ENCODE measurements at places on chromosomes 4 and X.

- DNase-seq: no peak
Observed at GRCh38 chrX:11757397-11757718, 679 bp upstream of the MSL3 start.

DNA sequence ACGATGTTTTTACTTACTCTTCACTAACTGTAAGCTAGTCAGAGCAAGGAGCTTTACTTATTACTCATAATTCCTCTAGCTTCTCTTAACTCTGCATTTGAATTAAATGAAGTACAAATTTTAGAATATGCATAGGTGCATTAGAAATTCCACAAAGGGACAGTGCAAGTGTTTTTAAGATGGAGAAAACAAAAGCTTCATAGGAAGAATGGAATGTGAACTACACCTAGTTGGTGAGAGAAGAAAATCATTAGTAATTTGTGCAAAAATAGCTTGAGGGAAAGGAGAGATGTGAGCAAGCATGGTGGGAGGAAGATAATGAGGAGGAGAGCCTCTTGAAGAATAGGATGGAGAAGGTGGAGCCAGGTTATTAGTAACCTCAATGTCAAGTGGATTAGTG is 77.5 kb upstream of the SMARCA5 start:
- no peak for DNase-seq

DNA sequence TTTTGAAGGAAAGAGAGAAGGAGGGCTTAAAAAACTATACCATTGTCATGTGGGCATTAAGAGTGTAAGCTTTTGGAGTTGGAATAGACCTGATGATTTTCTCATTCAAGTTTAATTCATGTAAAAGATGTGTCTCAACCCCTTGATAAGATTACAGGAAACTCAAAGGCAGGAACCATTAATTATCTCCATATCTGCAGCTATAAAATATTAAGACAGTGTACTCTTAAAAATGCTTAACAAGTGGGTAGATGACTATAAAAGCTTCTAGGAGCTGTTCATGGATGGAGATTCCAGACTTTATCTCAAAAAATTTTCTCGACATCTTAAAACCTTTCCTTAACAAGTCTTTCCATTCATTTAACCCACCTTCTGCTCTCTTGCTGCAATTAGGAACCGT is 208.3 kb downstream of the PALLD start:
- no peak for DNase-seq

DNA sequence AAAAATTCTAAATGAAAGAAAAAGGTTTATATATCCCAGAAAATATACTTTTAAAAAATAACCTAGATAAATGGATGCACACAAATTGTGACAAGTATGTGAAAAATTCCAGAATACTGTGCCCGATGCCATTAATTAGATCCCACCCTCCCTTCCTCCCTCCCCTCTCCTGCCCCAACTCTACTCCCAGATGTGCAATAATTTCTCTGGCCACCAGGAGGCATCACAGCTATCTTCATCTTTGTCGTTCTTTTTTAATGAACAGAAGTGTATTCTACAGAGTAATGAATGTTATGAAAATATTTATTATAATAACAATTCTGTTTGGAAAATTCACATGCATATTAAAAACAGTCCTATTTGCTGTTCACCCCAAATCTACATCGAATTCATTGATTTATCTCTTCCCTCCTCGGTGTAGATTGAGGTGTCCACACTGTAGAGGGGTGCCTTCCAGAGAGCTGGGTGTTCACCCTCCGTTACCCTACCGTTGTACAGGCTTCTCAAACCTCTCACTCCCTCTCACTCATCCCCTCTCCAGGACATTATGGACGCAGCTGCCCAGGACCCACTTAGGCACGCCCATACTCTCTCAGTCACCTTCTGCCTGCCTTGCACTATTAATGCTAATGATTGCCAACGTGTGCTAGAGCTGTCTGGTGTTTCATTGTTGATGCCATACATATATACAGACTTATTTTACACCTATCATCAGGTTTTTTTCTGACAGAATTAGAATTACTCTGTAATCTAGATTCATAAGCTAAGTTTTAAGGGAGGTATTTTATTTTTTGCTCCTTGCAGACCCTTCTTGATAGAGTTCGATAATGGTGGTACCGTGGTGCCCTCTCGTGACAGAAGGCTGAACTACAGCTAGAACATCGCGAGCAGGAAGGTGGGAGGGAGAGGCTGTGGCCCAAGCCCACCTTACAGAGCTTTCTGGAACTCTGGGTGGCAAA is 14.1 kb downstream of the RAB40AL start:
- no peak for DNase-seq

DNA sequence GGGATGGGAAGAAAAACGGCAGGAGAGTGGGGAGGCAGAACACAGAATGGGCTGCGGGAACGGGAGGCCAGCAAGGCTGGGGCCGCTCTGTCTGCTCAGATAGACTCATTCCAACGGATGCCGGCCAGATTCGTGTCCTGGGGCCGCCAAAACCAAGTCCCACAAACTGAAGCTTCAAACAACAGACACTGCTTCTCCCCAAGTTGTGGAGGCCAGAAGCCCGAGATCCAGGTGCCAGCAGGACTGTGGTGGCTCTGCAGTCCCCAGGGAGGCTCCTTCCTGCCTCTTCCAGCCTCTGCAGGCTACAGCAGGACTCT is 100.6 kb downstream of the ADRA2C start:
- DNase-seq: no peak

- DNase-seq: no peak
Observed at GRCh38 chr4:54014666-54015160, 49.7 kb downstream of the CHIC2 start.

- no peak for DNase-seq
Observed at GRCh38 chr4:26281881-26282280, 38.9 kb upstream of the RBPJ start.

- DNase-seq: peak; percentile 55
Observed at GRCh38 chrX:23667239-23668177, at the start of gene PRDX4. Gene PRDX4 (plus strand): TSS chrX:23667493. CDS start chrX:23667571, 78 bp downstream.

GRCh38 chrX:14932136-14932535 is 58.9 kb downstream of the MOSPD2 start:
- no peak for DNase-seq

GRCh38 chr4:6444582-6444981 is 27.8 kb downstream of the PPP2R2C start:
- no peak for DNase-seq

DNA sequence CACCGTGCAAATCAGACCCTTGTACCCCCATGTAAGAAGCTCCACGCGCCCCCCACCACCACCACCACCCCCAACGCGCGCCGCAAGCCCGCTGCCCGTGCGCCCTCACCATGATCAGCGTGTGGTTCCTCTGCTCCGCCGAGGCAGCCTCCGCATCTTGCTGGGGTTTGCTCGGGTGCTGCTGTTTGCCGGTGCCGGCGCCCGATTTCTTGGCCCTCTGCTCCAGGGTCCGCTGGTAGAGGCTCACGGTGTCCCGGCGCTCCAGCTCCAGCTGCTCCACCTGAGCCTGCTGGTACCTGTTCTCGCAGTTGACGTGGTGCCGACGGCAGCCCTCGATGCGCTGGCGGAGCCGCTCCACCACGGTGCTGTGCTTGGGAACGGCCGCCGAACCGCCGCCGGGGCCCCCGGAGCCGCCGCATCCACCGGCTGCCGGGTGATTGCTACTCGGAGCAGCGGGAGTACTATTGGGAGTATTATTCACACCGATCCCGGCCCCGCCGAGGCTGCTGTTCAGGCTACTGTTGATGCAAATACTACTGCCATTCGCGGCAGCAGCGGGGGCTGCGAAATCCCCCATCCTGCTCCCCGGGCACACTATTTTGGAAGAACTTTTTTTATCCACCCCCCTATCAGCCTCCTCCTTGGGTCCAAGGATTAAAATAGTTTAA is 1.1 kb downstream of the MAML3 start:
- DNase-seq: no peak

GRCh38 chrX:155611302-155611701 is 1.4 kb downstream of the TMLHE start:
- no peak for DNase-seq

DNA sequence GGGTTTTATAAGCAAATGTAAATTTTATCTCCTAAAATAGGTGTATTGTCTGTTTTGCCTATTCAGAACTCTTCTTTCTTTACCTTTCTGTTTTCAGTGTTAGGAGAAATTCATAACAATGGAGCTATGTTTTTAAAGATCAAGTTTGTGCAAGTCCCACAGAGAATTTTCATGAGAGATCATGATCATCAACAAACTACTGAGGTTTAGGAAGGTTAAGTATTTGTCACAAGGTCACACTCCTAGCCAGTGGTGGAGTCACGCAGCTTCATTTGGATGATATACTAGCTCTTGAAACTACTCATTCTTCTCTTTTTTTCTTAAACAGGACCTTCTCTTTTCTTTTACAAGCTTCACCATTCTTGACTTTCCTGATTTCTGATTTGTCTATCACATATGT is 892.6 kb upstream of the FRG1 start:
- DNase-seq: no peak

GRCh38 chr4:56787380-56787779 is 34.1 kb downstream of the SPINK2 start:
- no peak for DNase-seq

DNA sequence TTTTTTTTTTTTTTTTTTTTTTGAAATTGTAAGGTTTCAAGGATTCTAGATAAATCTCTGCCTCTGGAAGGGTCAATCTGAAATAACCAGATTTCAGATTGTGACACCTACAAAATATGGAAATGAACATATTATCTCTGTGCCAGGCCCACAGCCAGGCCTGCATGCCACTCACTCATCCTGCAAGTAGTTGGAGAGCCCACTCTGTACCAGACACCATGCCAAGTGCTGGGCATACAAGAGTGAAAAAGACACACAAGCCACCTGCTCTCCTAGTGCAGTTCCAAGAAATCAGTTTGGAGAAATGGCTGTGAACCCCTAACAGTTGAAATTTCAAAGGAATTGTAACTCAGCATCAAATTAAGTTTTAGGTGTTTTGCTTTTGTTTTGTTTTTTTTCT is 145.9 kb upstream of the NOCT start:
- no peak for DNase-seq

DNA sequence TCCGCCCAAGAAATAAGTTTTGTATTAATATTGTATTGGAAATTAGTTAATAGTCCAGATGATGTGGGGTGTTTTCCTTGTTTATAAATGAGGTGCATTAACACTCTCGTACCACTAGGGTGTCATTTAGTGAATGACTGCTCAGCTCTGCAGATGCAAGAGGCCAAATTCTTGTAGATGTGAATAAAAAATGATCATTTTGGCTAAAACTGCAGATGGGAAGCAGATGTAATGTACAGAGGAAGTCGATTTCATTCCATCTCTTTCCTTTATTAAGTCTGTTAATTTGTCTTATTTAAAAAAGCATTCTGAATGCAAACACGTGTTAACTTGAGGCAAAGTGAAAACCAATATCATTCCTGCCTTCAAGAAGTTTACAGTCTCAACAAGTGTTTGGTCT is 108.1 kb downstream of the DHX15 start:
- no peak for DNase-seq

DNA sequence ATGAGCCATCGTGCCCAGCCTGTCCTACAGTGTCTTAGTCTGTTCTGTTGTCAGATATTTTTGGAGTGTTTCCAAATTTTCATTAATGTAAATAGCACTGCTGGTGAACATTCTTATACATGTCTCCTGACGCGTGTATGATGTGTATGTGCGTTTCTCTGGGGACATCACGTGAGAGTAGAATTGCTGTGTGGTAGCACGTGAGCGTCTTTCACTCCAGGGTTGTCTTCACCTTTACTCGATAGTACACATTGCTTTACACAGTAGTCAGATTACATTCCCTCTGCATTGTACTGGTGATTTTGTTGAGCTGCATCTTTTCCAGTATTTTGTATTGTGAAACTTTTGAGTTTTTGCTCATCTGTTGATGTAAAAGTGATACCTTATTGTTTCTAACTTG is 60.0 kb downstream of the ARHGAP10 start:
- no peak for DNase-seq

DNA sequence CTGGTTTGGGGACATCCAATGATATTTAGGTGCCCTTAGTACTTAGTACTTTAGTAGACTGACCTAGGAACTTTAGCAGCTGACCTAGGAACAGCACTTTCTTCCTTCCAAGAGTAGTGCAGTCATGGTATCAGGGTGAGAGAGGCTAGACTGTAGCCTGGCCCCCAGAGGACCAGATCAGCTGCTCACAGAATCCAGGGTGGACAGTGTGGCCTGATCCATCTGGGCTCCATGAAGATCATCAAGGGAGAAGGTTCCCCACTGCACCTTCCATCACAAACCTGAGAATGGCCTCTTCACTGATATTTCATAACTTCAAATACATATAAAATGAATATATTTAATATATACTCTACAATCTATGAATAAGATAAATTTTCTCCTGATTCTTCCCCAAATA is 59.0 kb upstream of the TLR3 start:
- DNase-seq: no peak

GRCh38 chr4:166842795-166843261 is 391.5 kb downstream of the SPOCK3 start:
- no peak for DNase-seq

DNA sequence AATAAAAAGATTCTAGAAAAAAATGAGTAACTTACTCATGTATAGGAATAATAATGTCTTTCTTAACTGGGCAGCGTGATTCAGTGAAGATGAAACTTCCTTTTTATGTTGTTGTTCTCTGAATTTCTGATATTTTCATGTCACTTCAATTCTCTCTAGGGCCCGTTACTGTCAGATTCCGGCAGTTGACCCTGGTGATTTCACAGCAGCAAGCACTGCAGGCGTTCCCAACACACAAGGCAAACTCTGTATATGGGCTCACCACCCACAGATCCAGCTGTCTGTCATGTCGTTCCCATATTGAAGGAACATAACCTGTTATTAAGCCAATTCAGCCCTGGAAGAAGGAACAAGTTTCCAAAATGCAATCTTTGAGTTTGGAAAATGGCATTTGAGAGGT is 288.3 kb upstream of the GALNTL6 start:
- DNase-seq: no peak

- no peak for DNase-seq
Observed at GRCh38 chr4:51842167-51842553, 793 bp upstream of the DCUN1D4 start.

- no peak for DNase-seq
Observed at GRCh38 chr4:28686618-28687017, 1826.0 kb downstream of the STIM2 start.

DNA sequence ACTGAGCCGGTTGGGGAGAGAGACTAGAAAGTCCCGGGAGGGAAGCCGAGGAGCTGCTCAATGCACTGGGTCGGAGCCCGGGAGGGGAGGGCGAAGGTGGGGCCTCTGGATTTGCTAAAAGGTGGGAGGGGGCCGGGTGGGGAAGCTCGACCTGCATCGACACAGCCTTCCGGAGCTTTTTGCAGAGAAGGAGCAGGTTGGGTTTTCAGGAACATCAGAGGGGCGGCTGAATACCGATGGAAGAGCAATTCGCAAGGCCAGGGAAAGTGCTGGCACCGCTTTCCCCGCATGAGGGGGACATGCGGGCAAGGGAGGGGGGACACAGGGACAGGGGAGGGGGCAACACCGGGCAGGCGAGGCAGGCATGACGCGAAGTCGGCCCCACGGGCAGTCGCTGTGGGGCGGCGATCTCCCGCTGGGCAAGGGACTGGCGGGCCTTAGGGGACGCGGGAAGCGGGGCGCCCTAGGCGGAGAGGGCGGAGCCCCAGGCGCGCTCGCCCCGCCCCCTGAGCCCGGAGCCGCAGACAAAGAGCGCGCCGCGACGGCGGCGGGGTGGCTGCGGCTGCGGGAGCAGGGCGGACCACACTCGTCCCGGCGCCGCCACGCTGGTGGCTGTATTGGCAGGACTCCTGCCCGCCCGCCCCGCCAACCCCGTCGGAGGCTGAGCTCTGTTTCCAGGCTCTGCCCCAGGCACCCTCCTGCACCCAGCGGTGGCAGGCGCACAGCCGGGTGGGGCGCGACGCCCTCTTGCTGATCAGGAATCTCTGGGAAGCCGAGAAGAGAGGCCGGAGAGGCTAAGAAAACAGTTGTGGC is 11.6 kb downstream of the PDZD4 start:
- DNase-seq: no peak

GRCh38 chrX:121256647-121257046 is 209.2 kb downstream of the GLUD2 start:
- DNase-seq: no peak

Measured in stimulated activated CD4-positive, alpha-beta T cell treated with anti-CD3 and anti-CD28 coated beads, Interleukin-1b, Interleukin-23, amount 100 ng/mL, for 1 hour (primary cell).